ENCODE measurements at places on chromosomes 12 and 14.

- no peak for DNase-seq
Observed at GRCh38 chr14:53619691-53620231, 336.9 kb downstream of the BMP4 start.

GRCh38 chr12:2027351-2027750, 23.1 kb upstream of the DCP1B start:
- DNase-seq: no peak

DNA sequence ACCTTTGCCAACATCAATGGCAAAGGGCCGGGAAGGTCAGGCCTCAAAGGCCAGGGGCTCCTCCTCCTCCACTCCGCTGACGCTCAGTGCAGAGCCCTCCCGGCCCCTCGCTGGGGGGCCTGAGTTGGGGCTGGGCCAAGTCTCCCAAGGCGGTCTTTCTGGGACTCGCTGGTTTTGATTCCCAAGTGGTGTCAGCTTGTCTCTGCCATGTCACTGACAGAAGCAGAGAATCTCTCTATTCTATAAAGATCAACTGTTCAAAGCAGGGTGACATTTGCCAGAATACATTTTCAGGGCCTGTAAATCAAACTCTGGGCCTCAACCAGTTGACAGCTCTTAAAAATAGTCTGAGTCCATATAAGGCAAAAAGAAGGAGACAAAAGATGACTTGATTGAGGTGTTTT, 75.9 kb downstream of the CCDC88C start:
- no peak for DNase-seq

DNA sequence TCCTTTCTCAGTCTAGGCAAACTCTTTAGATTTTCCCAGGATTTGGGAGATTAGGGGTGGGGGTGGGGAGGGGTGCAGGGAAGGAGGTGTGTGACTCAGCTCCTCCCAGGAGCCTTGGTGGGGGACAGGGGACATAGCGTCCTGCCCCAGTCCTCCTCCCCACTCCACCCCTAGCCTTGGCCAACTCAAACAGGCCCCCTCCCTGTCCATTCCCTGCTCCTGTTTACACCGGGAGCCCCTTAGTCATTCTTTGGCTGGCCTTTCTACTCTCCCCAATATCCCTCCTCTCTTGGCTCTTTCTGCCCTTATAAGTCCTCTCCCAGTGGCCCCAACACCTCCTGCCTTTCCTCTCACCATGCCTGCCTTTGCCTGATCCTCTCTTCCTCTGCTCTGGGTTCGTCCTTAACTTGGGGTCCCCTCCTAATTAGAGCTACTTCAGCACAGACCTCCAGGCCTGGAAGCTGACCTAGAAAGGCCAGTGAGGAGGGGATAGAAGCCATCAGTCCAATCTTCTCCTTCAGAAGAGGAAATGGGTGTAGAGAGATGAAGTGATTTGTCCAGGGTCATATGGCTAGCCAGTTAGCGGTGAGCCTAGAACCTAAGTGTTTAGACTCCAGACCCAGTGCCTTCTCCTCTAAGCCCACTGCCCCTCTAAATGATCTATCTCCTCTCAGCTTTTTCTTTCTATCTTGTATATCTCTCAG, 2.3 kb upstream of the ITGA5 start:
- DNase-seq: no peak

GRCh38 chr14:51780006-51780692, 80.3 kb upstream of the GNG2 start:
- DNase-seq: peak; percentile 67

GRCh38 chr12:69389831-69390230, 30.3 kb downstream of the YEATS4 start:
- DNase-seq: no peak

- DNase-seq: no peak
Observed at GRCh38 chr14:104576232-104576969, 3.2 kb upstream of the C14orf180 start.

DNA sequence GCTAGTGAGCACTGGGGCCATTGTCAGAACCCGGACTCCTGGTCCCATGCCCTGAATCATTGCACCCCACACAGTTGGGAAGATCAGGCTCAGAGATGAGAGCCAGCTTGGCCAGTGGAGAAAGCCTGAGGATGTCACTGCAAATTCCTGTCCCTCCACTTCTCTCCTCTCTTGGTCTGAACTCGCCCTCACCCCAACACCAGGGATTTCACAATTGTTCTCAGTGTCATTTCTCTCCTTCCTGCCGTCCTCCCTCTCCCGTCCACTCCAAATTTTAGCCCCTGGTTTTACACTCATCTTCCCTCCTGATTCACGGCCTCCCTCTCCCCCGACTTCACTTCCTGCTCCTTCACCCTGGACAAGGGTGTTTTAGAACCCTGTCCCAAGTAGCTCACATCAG, 11.1 kb downstream of the KRT75 start:
- no peak for DNase-seq

DNA sequence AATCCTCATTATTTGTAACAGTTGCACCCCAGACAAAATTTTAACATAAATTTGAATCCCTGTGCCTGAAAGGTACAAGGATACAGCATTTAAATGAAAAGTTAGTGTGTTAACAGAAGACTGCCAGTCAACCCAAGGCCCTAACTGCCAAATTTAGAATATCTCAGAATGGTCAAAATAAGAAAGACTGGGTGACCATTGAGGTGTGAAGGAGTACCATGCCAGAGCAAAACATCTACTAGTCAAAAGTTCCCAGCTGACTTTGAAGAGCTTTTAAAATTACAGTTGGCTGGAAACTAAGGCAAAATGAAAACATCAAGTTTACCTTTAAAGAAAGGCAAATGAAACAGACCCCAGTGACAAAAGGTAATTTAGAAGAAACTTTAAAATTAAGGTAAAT, 18.4 kb downstream of the SAV1 start:
- DNase-seq: no peak

DNA sequence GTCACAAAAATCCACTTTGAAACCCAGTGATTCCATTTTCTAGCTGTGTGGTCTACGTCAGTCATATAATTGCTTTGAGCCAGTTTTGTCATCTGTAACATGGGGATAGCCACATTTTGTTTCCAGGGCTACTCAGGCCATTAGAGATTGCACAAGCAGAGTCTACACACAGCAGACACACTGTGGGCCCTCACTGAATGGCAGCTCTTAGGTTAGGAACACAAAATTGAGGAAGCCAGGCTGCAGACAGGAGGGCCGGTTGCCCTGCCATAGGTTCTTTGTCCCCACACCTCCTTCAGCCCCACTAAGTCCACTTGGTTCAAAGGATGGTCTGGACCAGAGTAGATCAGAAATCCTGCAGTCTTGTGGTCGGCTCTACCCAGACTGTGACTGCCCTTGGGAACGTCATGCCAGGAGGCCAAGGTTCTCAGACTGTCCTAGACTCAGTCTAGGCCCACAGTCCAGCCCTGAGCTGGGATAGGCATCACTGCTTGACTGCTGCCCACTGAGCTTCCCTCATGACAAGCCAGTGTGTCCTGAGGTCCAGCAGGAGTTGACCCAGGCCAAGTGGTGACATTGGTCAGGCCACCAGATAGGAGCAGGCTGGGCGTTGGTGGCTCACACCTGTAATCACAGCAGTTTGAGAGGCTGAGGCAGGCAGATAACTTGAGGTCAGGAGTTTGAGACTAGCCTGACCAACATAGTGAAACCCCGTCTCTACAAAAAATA, 3.8 kb upstream of the MYH7 start:
- DNase-seq: no peak

DNA sequence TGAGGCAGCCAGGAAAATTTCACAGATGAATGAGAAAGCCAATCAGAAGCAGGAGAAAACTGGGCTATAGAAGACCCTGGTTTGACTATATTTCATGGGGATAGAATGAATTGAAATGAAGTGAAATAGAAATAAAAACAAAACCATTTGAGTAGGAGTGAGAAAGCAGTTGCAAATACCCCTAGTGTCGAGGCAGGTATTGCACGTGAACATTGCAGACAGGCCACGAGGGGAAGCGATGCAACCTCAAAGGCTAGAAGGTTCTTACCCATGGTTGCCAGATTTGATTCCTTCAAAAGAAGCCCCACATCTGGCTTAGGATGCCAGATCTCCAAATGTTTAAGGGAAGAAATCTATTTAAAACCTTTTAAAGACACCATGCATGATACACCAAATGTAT, 648.9 kb downstream of the VRK1 start:
- no peak for DNase-seq

GRCh38 chr12:55946553-55946952, 15.6 kb downstream of the DGKA start:
- no peak for DNase-seq

DNA sequence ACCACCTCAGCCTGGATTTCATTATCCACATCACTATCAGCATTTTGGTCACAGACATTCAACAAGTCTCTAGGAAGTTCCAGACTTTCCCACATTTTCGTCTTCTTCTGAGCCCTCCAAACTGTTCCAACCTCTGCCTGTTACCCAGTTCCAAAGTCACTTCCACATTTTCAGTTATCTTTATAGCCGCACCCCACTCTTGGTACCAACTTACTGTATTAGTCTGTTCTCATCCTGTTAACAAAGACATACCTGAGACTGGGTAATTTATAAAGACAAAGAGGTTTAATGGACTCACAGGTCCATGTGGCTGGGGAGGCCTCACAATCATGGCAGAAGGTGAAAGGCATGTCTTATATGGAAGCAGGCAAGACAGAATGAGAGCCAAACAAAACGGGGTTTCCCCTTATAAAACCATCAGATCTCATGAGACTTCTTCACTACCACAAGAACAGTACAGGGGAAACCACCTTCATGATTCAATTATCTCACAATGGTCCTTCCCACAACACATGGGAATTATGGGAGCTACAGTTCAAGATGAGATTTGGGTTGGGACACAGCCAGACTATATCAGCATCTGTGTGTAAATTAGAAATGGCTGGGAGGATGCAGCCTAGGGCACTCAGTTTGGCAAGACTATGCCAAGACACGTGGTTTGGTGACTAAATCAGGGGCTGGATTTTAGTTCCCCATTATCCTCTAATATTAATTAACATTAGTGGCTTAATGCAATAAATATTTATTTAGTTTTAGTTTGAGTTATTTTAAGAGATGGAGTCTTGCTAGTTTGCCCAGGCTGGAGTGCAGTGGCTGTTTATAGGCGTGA, 16.2 kb upstream of the FUT8 start:
- DNase-seq: no peak

DNA sequence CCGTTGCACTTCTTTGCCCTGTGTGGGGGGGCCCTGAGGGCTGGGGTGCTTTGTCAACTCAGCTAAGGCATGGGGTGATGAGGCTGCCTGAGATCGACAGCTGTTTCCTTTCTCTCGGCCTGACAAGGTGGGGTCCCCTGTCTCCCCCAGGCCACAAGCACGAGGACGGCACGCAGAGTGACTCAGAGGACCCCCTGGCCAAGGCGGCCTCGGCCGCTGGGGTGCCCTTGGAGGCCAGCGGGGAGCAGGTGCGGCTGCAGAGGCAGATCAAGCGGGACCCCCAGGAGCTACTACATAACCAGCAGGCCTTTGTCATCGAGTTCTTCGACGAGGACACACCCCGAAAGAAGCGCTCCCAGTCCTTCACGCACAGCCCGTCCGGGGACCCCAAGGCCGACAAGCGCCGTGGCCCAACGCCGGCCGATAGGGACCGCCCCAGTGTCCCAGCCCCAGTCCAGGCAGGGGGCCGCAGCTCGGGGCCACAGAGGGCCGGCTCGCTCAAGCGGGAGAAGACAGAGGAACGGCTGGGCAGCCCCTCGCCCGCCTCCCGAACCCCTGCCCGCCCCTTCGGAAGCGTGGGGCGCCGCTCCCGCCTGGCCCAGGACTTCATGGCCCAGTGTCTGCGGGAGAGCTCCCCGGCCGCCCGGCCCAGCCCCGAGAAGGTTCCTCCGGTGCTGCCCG, 18.8 kb downstream of the CEP170B start:
- no peak for DNase-seq

- no peak for DNase-seq
Observed at GRCh38 chr12:79841248-79841877, 93.5 kb downstream of the PPP1R12A start.

GRCh38 chr14:91968280-91968679, 20.8 kb upstream of the FBLN5 start:
- DNase-seq: no peak

GRCh38 chr12:74339211-74339610, 198.4 kb upstream of the ATXN7L3B start:
- DNase-seq: no peak

DNA sequence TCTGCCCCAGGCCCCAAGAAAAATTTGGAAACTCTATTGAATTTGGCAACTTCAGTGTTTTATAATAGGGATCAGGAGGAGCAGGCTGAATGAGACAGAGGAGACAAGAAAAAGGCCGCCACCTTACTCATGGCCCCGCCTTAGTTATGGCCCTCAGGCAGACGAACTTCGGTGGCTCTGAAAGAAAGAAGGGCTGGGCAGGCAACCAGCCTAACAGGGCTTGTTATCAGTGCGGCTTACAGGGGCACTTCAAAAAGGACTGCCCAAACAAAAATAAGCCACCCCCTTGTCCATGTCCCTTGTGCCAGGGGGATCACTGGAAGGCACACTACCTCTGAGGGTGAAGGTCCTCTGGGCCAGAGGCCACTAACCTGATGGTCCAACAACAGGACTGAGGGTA, 146.3 kb upstream of the ATF7IP start:
- DNase-seq: no peak

GRCh38 chr12:43206396-43206795, 345.6 kb downstream of the ADAMTS20 start:
- DNase-seq: no peak

- no peak for DNase-seq
Observed at GRCh38 chr14:93857500-93858283, 69.4 kb upstream of the PRIMA1 start.

Data from stimulated activated CD4-positive, alpha-beta T cell treated with anti-CD3 and anti-CD28 coated beads, Interleukin-12 subunit alpha, Interleukin-12 subunit beta, amount 100 ng/mL, for 4 hours (primary cell).